ENCODE measurements at places on chromosomes 6 and 20.

- DNase-seq = no peak
Measured at GRCh38 chr6:98832284-98833056, 1.9 kb upstream of the POU3F2 start.

- no peak for DNase-seq
Measured at GRCh38 chr20:60926831-60927230, 325.2 kb upstream of the CDH4 start.

DNA sequence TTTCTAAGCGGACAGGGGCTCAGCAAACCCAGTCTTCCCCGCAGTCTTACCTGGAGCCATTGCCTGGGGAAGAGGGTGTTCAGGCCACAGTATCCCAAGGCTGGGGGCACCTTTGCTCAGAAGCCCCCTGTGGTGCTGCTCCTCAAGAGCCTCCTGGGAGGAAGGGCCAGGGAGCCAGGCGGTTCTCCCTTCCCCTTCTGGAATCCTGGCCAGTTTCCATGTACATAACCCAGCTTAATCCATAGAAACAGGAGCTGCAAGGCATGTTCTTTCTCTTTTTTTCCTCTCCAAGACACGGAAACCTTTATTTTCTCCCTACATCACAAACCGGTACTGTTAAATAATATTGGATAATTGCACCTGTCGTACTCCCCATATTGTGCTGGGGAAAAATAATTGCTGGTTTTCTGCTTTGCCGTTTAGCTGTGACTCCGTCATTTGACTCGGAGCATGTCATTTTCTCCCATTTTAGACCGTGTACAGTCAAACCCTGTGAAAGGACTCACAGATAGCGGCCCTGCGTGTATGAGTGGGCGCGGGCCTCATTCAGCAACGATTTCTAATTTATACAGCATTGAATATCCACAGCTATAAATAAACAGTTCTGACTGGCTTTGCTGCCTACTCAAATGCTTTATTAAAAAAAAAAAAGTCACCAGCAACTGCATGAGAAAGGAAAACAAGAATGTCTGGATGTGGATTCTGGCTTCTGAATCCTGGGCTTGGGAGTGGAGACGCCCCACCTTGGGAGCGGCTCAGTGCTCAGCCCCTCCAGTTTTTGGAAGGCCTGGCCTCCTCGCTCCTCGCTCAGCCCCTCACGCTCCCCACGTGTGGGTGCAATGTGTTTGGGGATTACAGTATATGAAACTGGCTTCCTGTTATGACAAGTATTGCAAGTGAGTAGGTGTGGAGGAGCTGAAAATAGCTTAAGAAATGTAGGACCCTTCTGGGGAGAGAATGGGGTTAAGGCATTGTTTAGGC is 67.3 kb downstream of the ADTRP start:
- DNase-seq = no peak

GRCh38 chr6:158323561-158323958 is 11.3 kb downstream of the TULP4 start:
- DNase-seq = no peak

GRCh38 chr6:22281341-22282085 is 15.3 kb downstream of the PRL start:
- no peak for DNase-seq

- no peak for DNase-seq
Measured at GRCh38 chr20:51319522-51319921, 223.0 kb downstream of the NFATC2 start.

GRCh38 chr20:59331721-59332329 is 31.4 kb downstream of the EDN3 start:
- peak; percentile 81 for DNase-seq

- DNase-seq = no peak
Measured at GRCh38 chr6:129748901-129749748, 39.1 kb upstream of the ARHGAP18 start.

- DNase-seq = no peak
Measured at GRCh38 chr6:104704191-104704590, 155.5 kb downstream of the HACE1 start.

GRCh38 chr6:1574083-1574761 is 35.5 kb upstream of the FOXC1 start:
- peak; percentile 46 for DNase-seq

DNA sequence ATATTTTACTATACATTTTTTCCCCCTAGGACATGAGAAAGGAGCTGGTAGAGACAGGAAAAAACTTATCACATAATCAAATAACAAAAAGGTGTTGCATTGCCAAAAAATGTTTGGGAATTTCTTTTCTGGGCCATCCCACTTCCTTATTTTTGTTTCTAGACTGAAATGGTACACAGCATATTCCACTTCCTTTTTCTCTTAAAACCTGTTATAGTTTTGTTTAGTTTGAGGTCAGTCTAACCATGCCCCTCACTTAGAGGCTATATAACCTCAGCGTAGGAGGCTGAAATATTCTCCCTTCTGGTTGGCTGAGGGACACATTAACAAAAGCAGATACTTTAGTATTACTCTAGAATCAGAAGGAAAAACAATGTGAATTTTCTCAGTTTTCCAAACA is 323.9 kb downstream of the GJA1 start:
- DNase-seq = no peak

- DNase-seq = peak; percentile 38
Measured at GRCh38 chr6:163538331-163538730, 123.8 kb downstream of the QKI start.

DNA sequence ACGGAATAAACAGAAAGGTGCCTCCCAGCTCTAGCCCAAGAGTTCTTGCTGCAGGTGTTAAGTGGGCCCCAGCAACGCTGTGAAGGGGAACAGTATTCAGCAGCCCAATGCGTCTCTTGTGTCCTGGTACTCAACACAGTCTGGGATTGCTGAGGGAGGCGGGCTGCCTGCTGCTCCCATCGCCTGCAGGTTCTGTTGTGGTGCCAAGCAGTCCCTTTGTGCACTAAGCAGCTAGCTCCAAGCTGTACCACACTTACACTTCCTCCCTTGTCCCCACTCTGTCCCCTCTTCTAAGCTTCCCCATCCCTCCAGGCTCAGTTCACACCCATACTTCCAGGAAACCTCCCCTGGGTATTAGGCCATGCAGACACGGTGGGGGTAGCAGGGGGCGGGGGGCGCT is 92.7 kb downstream of the AGPAT4 start:
- no peak for DNase-seq

DNA sequence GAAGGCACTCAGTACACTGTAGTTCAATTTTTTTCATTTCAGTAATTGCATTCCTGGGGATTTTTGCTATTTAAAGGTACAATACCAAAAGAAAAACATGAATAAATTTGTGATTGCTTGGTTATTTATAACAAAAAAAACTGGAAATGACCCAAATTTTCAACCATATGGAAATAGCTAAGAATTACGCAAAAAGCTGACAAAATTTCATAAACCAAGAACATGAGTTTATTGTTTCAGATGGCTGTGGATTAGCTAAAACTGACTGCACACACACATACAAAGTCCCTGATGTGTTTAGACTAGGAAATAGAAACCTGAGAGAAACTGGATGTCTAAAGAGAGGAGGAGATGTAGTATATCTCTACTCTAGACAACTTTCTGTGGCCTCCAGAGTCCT is 718.4 kb upstream of the CHD6 start:
- no peak for DNase-seq

DNA sequence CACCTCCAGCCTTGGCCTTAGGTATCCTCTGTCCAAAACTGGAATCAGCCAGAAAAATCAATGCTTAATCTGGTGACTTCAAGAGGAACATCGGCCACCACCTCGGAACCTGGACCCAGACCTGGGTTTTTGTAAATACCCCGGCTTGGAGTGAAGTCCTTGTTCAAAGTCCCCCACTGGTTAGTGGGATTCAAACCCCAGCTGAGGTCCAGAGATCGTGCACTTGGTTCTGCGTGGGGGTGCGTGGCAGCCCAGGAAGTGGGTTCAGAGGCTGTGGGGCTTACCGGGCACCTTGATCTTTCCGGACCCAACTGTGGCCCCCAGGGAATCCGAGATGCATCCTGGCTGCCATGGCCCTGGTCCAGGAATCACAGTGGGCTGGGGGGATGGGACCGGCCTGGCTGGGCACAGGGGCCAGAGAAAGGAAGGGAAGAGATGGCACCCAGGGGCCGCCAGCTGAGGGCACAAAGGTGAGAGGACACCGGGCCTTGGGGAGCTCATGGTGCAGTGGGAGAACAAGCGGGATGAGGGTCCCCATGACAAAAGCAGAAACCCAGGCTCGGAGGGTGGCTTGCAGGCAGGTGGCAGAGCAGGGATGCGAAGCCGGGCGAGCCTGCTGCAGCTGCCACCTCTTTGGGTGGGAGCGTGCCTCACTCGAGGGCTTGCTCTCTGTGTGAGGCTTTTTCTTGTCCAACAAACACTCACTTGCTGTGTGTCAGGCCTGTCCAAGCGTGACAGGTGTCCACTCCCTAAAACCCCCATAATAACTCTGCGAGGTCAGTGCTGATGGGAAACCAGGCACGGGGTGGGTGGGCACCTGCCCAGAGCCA is 27.7 kb downstream of the ZBP1 start:
- DNase-seq = no peak

DNA sequence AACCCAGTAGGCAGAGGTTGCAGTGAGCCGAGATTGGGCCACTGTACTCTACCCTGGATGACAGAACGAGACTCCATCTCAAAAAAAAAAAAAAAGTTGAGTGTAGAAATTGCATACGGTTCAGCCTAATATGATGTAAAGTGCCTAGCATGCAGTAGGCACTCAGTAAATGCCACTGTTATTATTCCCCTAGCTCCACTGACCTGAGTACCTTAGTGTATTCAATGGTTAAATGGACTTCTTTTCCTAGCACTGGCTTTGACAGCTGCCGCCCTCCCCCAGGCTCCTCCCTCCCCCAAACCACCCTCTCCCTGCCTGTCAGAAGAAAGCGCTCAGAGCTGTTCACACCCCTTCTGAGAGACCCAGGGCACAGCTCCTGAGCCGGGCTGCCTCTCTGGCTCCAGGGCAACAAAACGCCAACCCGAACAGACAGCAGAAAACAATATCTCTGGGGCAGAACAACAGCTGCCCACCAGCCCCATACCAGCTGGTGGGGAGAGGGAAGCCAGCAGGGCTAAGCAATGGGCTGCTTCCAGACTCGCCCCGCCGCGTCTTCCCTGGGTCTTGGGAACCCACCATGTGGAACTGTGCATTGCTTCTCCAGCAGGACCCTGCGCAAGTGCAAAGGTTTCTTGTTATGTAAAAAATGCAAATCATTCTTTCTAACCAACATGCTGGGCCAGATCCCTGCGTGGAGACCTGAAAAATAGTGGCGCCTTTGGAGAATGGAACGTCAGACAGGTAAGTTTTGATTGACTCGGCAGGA is 4.5 kb downstream of the CPNE5 start:
- DNase-seq = peak; percentile 53

DNA sequence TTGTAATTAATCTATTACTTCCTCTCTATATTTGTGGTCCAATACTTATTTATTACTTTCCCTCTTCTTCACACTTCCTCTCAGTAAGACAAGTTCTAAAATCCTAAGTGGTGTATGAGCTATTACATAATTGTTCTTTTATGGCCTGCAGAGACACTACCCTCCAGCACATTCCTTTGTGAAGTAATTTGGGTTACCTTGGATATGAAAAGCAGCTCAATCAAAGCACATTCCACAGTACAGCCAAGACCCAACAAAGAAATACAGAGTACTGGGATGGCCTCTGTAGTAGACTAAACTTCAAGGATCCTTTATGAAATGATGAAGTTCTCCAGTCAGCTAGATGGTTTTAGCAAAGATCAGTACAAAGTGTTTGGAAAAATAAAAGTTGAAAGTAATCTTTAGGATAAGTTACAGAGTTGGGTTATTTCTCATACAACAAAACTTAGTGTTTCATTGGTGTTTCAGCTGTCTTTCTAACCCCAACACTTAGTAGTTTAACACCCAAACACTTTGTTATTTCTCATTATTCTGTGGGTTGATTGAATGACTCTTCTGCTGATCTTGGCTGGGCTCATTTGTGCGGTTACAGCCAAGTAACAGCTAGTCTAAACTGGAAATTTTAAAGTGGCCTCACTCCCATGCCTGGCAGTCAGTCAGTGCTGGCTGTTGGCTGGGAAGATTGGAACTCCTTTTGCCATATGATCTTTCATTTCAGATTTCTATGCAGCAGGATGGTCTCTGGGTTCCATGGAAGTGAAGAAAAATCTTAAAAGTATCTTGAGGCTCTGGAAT is 161.5 kb upstream of the POU3F2 start:
- peak; percentile 68 for DNase-seq

GRCh38 chr20:32019156-32019510 is 8.9 kb downstream of the CCM2L start:
- peak; percentile 80 for DNase-seq

DNA sequence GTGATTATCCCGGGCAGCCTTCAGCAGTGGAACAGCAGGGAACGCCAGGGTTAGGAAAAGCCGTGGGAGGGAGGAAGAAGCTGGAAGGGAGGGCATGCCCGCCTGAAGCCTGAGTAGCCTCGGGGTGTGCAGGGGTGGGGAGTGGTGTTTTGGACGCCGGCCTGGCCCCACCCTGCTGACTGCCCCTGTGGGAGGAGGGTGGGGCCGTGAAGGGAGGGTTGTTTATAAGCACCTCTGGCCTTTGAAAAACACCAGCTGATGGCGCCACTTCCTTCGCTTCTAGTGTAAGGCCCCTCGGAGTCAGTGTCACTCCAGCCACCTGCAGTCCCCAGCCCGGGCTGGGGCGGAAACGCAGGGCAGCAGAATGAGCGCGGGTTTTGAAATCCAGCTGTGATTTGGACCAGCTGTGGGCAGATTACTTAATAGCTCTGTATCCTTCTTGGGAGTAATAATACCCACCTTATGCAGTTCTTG is 52.8 kb upstream of the BMP6 start:
- DNase-seq = peak; percentile 85

DNA sequence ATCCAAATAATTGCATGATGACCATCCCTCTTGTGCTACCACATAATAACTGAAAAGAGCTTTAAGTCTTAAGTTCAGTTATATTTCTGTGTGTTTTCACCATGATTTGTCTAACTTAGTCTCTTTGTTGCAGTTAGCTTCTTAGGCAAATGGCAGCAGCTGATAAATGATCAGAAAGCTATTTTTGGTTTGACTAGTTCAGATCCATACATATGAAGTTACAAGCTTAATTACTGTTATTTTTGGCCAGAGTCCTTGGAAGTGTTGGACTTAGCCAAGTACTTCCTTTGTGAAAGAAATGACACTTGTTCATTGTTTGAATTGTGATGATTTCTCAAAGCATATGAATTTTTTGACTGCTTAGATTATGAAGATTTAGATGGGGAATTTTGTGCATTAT is 54.2 kb downstream of the HIVEP1 start:
- DNase-seq = no peak

DNA sequence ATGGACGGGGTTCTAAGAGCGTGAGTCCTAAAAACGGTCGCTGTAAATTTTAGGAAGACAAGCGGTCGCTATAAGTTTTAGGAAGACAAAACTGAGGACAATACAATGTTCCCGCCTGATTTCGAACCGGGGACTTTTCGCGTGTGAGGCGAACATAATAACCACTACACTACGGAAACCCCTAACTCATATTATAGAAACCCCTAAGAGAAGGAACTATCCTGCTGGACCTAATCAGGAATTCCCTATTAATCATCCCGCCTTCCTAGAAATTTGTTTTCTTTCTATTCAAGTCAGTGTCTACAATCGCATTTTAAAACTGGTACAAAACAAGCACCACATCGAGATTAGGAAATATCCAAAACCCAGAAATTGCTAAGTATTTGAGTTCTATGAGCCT is 183.8 kb downstream of the OR2B2 start:
- DNase-seq = no peak
